ENCODE measurements at places on chromosomes 1 and 21. TPM values are rescaled to one million over a fixed set of nuclear protein-coding genes. Genes with fewer than 3 reads are reported as not detected.

Gene TMCO2
- not detected for total RNA-seq

Gene CFHR4
- total RNA-seq = not detected

Gene VSIG8
- total RNA-seq = not detected

Gene TNNI3K
- not detected for total RNA-seq

Gene NBPF6
- total RNA-seq = not detected

Measured in activated CD8-positive, alpha-beta T cell treated with anti-CD3 and anti-CD28 coated beads, Interleukin-2, amount 10 ng/mL, durations not matched to agents 7 days and 5 days (primary cell).